Germinal center (tissue), 1 donor: ENCODE measurements at places on chromosomes 2 and 18.

DNA sequence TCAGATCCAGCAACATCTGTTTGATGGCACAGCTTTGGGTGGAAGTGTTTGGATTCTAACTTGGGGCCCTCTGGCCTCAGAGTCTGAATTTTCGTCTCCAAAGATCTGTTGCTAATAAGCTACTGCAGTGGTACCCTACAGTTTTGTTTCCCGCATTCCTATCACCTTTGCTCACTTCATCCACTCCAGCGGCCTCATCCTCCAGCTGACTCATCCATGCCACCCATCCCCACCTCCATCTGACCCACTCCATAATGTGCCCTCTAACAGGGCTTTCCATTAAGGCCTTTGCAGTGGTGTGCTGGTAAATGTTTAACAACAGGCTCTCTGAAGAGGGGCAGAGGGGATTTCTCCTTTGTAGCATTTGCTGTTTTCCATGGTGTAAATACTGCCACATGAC, 225.5 kb downstream of the TGIF1 start:
- DNase-seq: no peak

- DNase-seq: peak; percentile 84
Observed at GRCh38 chr2:219495531-219496122, 3.1 kb upstream of the GMPPA start.

GRCh38 chr18:35778850-35779627, 193.4 kb upstream of the RMP24 start:
- no peak for DNase-seq

DNA sequence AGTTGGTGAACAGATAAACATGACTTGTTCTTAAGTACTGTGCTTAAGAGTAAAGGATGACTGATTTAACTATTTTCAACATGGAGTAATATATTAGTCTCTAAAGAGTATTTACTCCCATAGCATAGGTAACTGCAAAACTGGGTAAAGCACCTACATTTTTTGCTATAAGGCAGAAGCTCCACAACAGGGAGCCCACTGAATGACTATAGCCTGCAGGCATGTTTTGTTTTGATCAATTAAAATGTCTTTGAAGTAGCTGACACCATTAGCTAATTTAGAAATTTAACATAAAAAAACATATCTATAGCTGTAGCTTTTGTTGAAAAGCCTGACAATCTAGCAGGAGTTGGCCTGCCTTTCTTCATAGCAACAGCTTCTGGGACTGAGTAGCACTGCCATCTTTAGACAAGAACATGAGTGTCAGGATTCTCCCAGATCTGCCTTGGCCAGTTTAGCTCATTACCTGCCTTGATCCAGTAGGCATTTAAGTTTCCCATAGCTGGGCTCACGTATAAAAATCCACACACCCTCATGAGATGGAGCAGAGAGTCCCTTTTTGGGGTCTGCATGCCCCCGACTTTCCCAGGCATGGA, 1935.1 kb upstream of the PIK3C3 start:
- no peak for DNase-seq

DNA sequence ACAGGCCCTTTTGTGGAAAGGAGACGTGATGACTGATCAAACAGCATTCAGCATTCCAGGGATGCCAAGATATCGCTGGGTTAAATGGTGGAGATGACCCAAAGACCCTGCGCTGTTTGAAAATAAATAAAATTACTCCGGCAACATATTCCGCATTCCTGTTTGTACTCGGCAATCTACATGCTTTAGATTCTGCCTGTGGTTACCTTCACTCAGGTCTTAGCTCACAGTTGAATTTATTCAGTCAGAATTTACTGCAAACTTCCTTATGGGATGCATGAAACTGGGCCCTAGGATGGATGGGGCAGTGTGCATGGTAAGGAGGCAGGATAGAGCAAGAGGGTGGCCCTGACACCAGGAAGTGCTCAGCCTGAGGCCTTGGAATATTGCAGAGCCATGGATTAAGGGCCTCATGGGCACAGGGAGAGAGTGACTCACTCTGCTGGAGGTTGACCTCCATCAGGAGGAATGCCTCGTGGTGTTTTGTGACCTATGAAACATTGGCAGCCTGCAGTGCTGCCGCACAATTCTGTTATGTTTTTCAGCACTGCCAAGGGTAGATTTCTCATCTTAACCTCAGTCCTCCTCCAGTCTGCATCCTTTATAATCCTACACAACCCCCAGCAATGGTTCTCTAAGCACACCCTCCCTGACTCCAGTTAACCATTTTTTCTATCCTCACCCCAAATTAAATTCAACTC, 321.4 kb downstream of the IRS1 start:
- DNase-seq: no peak

- no peak for DNase-seq
Observed at GRCh38 chr2:77228391-77228790, 293.8 kb downstream of the LRRTM4 start.
